ENCODE measurements at places on chromosomes 12 and 14.

- DNase-seq: no peak
Observed at GRCh38 chr12:92032101-92032500, 113.5 kb downstream of the BTG1 start.

DNA sequence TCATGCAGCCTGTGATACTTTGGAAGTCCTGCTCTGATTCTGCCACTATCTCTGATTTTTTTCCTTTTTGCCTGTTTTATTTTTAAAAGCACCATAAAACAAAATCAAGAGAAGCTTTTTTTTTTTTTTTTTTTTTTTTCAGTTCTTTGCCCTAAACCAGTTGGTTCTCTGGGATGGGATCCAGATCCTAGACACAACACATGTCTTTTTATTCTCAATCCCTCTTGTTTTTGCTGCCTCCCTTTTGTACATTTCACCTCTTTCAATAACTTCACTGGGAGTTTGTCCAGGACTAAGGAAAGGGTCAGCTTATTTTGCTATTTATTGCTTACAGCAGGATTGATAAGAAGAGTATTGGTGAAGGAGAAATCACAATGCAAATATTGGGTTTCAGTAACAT lies 139.4 kb downstream of the GRIP1 start:
- no peak for DNase-seq

- no peak for DNase-seq
Observed at GRCh38 chr14:92450351-92451070, 63.1 kb upstream of the RIN3 start.

GRCh38 chr14:74898694-74899093 lies 17.0 kb downstream of the DLST start:
- DNase-seq: no peak

- DNase-seq: no peak
Observed at GRCh38 chr12:56628671-56629458, 1.3 kb downstream of the BAZ2A start.

DNA sequence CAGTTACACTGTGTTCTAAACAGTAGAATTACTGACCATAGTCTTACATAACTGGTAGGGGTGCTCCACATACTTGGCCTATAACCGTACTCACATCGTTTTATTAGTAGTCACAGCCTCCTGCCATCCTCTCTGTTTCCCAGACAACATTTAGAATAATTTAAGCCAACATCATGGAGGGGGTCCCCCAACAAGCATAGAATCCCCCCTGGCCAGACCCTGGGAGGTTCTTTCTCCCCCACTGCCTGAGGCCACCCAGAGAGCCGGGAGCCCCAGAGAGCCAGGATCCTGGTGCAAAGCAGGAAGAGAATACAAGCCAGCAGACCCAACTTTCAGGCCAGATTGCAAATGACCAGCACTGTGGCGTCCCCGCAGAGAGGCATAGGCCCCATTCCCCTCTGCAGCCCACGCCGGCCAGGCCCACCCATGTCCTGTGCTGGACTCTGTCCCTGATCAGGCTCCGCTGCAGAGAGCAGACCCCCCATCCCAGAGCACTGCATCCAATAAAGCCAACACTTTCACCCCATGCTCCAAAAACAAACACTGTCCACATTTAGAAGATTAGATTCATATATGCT lies 195.2 kb downstream of the NTF3 start:
- DNase-seq: no peak

GRCh38 chr14:32137892-32138291 lies 60.8 kb downstream of the ARHGAP5 start:
- no peak for DNase-seq

- DNase-seq: no peak
Observed at GRCh38 chr12:113395119-113395518, 8.6 kb downstream of the SDS start.

GRCh38 chr12:92623386-92623785 lies 79.4 kb upstream of the PLEKHG7 start:
- DNase-seq: no peak

GRCh38 chr14:54472315-54472714 lies 16.5 kb downstream of the GMFB start:
- DNase-seq: no peak

DNA sequence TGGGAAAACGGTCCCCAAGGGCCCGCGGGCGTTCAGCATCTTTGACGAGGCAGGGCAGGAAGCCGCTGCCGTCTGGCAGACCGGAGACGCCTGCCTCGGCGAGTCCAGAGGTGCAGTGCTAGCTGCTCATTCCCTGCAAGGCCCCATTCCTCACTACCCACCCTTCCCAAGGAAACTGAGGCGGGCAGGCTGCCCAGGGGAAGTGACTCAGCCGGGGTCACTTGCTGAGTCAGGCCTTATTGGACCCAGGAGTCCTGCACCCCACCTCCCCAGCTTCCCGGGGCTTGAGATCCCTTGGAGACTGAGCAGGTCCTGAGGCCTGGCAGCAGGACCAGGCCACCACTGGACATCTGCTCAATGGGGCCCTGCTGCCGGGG lies 3.7 kb downstream of the SH2B3 start:
- DNase-seq: no peak

GRCh38 chr12:103868215-103868614 lies 27.2 kb upstream of the NT5DC3 start:
- DNase-seq: no peak

DNA sequence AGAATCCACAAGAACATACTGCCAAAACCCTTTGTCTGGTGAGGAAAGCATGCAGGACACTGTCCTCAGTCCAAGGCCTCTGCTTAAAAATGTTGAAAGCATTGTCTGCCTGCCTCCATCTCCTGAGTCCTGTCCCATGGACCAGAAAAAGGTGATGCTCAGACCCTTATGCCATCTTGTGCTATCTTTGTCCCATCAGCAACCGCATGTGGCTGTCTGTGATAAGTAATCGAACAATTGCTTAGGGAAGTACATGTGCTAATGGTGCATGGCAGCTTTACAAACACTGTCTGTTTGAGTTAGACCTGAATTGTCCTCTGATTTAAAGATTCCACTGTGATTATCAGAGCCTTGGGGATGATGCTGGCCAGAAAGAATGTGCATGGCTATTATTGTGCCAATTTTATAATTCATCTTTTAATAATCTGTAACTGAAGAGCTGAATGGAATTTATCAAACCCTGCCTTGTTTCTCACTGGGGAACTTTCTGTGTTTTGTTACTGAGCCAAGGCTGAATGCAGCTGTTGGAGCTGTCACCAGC lies 177.5 kb downstream of the DACT1 start:
- no peak for DNase-seq

DNA sequence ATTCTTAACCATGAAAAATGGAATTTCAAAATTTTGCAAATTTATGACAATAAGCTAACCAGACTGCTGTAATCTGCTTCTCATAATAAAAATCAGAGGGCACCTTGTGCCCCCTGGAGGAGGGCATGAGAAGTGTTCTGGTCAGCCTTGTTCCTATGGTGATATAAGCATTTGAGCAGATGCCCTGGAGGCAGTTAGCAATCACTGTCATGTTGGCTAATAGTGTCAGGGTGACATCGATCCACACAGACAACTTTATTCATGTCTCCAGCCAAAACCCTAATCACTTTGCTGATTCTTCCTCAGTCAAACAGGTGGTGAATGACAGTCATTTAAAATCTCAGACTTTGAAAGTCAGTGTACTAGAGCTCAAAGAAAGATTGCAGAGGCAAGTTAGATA lies 943.0 kb downstream of the GALC start:
- peak; percentile 17 for DNase-seq

- peak; percentile 39 for DNase-seq
Observed at GRCh38 chr12:27592548-27592947, 68.5 kb downstream of the PPFIBP1 start.

- no peak for DNase-seq
Observed at GRCh38 chr14:68879841-68880575, 87.1 kb upstream of the ZFP36L1 start.

DNA sequence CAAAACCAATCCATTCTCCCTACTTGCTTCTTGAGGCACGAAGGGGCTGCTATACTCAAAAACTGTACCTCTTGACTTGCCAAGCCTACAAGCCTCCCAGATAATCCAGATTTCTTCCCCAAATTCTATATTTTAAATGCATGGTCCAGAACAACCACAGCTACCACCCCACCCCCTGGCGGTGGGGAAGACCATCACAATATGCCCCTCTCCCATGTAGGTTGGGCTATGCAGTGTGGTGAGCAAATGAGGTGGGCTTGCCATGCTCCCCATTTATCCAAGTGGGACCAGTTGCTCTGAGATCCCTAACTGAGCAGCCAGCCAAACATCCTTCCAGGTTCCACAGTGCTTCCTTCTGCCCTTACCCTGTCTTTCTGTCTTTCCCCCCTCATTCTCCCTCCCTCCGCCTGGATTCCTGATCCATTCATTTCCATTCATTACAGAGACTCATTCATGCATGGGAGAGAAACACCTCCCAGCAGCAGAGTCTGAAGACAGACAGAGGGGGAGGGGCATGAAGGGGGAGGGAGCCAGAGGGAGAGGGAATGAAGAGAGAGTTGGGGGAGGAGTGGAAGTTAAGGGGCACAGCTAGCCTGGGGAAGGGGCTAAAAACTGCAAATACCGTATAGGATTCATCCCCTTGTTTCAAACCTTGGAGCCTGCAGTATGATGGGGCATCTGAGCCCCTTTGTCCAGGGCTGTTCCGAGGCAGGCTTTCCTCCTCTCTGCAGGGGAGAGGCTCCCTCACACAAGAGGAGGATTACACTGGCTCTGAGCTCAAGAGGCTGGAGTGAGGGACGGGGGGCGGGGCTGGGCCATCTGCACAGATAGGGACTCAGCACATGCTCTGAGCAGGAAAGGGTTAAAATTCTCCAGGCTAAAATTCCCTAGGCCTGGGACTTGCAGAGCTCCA lies 4.4 kb downstream of the ZNF219 start:
- no peak for DNase-seq

- no peak for DNase-seq
Observed at GRCh38 chr12:16046266-16046665, 135.1 kb downstream of the DERA start.

GRCh38 chr12:62631471-62632410 lies 165.1 kb downstream of the MON2 start:
- DNase-seq: peak; percentile 57

All from fibroblast of the conjunctiva (primary cell).